ENCODE measurements at places on chromosomes 5 and 9.

DNA sequence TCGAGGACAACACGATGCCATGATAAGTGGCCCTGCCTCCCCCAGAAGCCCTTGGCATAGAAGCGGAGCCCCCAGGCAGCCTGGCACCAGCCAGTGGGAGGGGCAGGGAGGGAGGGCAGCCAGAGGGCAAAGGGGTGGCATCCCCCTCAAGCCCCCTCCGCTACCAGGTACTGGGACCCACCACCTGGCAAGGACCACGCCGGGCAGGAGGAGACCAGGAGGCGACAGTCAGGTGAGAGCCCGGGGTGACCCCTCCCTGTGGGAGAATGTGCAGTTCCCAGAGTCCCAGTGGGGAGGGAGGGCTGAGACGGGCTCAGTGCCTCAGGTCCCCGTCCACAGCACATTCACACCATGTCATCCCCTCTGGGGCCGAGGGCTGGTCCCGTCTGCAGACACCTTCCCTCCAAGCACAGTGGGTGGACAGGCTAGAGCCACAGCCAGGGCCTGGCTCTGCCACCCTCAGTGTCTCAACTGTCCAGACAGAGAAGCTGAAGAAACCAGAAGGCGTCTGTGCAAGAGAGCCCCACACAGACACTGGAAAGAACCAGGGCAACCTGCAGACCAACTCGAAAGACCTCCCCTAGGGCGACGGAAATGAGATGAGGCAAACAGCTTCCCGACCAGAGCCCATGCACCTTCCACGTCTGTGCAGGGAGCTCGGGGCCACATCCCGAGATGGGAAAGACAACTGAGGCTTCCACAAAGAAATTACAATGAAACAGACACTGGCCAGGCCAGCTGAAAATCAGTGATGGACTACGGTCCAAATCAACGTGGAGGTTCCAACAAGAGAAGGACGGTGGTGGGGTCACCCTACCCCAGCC, 11.1 kb downstream of the BRD3 start:
- DNase-seq: no peak

DNA sequence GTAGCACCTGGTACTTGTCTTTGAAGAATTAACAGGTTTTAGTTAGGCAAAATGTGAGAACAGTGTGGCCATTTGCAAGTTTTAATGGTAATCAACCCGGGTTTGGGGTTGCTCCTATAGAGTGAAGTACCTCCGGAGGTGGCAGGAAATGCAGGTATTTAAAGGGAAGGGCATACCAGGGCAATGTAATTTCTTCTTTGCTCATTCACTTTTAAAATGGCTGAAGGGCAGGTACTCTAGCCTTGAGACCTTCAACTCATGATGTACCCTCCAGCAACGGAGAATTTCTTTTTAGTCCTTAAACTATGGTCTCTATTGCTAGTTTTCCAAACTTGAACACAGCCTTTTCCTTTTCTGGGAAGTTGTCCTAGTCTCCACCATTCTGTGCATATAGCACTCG, 1.3 kb upstream of the HSPA4 start:
- DNase-seq: no peak

DNA sequence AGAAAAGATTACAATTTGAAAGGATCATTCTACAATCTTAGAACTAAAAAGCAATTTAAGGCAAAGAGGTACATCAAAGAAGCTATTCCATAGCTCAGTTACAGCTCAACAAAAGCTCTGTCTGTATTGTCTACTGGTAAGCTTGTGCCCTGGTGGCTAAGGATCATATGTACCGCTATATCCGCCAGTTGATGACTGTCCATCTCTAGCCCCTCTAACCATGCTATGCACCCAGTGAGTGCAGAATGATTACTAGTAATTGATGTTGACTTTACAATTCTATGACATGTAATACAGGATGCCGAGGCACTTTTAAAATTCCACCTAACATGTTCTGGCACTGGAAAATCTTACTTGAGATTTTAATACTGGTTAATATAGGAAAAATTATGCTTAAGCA, 13.1 kb downstream of the LOX start:
- no peak for DNase-seq

GRCh38 chr9:93262537-93263310, 78.8 kb downstream of the WNK2 start:
- no peak for DNase-seq

- no peak for DNase-seq
These were observed 25.2 kb downstream of the SHC3 start for GRCh38 chr9:89153232-89154017.
